ENCODE measurements at places on chromosomes 5 and 9.

GRCh38 chr9:76366275-76366674, 28.0 kb downstream of the RFK start:
- DNase-seq, result no peak

DNA sequence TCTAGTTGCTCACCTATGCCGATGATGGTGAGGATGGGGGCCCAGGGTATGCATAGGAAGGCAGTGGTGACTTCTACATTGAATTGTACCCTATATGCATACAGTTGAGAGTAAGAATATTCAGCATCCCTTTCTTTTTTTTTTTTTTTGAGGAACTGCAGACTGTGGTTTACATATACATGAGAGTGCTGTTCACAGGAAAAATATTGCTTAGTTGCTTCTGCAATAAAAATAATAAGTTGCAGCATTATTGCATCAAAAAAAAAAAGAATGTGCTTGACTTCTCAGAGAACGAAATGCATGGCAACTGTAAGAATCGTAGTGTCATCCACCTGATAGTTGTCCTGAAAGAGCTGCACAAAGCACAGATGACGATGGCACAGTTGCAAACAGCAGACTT, 52.8 kb downstream of the PTCD2 start:
- DNase-seq, result no peak

- no peak for DNase-seq
These were observed 310.2 kb downstream of the PDE4D start for GRCh38 chr5:59583151-59583809.

DNA sequence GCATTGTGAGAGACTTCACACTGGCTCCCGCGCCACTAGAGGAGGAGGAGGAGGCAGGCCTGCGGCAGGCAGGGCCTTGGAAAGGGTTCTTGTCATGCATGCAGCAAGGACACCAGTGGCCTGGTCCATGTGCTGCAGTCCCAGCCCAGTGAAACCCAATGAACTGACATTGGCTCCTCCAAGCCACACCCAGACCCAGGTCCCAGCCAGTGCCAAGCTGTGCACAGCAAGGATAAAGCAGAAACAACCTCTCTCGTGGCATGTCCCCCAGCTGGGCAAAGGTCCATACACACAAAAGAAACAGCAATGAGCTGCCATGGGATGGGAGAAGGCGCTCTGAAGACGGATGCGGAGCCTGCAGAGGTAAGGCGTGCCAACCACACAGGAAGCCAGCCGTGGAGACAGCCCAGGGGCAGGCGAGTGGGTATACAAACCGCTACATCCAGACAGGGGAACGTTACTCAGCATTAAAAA, 89.2 kb downstream of the SEMA4D start:
- DNase-seq, result peak; percentile 61

DNA sequence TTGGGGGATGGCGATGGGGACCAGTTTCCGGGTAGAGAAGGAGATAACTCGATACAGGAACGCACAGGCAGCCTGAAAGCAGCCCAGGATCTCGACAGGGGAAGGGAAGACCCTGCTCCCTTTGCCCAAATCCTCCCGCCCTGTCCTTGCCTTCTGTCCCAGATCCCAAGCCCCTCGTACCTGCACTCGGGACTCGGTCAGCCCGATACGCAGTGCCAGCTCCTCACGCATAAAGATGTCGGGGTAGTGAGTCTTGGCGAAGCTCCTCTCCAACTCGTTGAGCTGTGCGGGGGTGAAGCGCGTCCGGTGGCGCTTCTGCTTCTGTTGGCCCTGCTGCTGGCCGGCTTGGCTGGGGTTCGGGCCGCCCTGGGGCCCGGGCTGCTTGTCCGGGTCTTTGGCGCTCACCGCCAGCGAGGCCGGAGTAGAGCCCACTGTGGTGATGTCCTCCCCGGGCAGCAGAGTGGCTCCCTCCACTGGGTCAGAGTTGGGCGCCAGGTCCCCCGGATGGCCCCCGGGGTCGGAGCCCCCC, 1.8 kb downstream of the OTP start:
- DNase-seq, result no peak

DNA sequence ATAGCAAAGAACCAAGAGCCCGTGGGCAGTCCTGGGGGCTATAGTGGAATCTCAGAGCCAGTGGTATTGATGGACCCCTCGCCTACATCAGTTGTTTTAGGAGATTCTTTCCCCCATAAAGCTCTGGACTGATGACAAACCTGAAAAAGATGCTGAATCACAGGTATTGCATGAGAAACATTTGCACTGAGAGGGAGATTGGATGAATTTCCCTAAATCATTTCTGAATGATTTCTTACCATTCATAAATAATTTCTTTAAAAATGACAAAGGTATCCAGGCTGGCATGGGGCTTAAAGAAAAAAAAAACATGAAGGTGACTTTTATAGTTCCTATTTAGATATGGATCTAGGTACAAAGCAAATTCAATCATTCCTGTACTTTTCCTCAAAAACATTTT, 54.0 kb upstream of the SLIT3 start:
- DNase-seq, result no peak

- no peak for DNase-seq
These were observed 188.8 kb downstream of the MTRR start for GRCh38 chr5:8057769-8058168.

GRCh38 chr9:94632737-94633136, 6.6 kb downstream of the FBP1 start:
- DNase-seq, result no peak

- DNase-seq, result no peak
These were observed 19.8 kb downstream of the SLC31A1 start for GRCh38 chr9:113241161-113241560.

- DNase-seq, result no peak
These were observed 2.2 kb downstream of the UNC5A start for GRCh38 chr5:176812269-176813259.

DNA sequence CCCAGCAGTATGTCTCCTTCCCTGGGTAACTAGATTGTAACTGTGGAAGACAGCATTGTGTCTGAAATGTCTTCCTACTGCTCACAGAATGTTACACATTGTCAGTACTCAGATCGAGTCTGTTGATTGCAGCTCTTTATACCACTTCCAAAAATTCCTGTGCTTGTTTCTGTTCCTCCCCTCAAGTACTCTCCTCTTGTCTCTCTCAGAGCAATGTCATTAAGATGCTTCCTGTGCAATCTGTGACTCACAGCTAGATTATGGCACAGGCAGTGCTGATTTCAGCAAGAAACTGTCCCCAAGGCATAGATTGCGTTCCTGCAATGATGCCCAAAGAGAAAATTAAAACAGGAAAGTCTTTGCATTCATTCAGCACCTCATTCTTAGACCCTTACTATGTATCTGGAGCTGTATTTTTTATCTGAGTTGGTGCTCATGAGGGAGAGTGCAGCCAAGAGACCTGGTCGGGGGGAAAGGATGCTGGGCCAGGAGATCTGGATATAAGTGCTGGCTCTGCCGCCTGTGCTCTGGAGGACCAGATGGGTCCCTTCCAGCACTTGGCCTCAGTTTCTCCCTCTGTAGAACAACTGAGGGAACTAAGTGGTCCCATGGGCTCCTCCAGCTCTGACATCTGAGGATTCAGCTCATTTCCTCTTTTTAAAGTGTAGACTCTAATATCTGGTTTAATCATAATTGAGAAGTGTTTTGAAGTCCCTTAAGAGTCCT, 40.8 kb upstream of the GNPDA1 start:
- no peak for DNase-seq

DNA sequence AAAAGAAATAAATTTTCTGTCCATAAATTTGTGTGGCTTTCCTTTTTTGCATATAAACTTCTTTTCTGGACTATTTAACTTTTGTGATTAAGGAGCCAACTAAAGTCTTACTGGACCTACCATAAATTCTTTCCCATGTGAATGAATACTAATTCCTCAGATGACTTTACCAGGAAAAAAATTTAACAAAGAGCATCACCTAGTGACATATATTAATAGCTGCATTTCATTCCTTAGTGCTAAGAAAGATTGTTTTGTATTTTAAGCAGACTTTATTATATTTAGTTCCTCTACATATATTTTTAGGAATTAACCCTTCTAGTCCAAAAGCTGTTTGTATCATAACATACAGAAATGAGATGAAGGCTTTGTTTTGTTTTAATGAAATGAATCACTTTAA, 64.4 kb downstream of the C9orf85 start:
- DNase-seq, result no peak

DNA sequence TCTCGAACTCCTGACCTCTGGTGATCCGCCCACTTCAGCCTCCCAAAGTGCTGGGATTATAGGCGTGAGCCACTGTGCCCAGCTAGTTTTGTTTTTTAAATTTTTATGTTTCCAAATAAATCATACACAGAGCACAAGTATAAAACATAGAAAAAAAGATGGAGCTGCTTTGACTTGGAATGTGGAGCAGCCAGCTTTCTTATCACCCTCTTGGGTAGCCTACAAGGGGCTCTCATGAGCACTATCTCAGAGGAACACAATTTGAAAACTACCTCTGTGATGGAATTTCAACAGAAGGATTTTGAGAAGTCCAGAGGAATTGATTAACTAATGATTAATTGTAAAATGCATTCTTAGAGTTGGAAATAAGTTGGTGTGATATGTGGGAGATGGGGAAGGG, 45.9 kb downstream of the NSD1 start:
- no peak for DNase-seq

DNA sequence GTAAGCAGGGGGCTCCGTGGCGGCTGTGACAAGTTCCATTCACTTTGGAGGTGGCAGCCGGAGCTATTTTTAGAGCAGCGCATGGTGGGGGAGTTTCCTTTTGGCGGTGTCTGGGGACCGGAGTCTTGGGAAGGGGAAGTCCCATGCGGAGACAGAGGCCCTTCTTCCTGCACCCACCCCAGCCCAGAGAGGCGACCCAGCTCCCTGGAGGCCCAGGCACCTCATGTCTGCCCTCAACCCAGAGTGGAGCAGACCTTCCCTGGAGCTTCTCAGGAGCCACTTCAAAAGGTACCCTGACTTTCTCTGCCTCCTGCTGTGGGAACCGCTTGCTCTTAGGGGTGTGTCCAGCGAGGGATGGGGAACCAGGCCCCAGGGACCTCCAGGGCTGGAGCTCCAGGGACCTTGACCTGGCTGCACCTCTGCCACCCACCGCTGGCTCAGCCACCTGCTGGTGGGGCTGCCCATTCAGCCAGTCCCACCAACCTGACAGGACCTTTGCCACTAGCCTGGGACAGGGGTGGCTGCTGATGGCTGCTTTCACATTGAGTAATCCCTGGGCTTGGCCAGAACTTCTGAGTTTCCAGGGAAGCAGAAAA, 34.1 kb downstream of the NEK6 start:
- DNase-seq, result peak; percentile 24

- no peak for DNase-seq
These were observed 557.6 kb downstream of the CETN3 start for GRCh38 chr5:89851911-89852310.

DNA sequence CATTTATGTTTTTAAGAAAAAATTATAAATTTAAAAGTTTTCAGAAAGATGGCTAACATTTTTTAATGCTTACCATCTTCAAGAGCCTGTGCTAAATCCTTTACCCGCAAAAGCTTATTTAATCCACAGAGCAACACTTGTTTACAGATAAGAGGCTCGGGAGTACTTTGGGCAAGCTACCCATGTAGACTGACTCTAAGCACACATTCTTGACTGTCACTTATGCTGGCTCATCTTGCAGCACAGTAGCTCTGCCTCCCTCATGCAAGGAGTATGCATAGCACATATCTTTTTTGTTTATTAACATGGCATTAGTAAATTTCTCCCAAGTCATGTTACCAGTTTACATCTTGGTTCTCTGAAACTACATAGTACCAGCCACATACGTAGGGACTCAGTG, 14.7 kb downstream of the SH3RF2 start:
- DNase-seq, result no peak

GRCh38 chr5:59206132-59206581, 623.3 kb downstream of the RAB3C start:
- DNase-seq, result no peak

DNA sequence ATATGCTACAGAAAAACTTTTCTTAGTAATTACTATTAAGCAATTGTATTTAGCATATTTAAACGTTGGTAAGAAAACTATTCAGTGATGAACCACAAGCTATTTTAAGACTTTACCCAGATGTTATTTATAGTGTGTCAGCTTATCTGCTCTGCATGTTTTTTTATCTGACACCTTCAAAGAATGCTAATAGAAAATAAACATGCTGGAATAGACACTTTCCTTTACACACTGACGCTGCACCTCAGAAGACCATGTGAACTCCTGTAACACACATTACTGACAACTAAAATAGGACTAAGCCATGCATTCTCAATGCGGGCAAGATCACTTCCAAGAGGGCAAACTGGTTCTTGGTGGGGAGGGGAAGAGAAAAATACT, 38.3 kb downstream of the FNIP1 start:
- DNase-seq, result no peak

GRCh38 chr9:131366761-131367401, 27.0 kb upstream of the PRRC2B start:
- no peak for DNase-seq

DNA sequence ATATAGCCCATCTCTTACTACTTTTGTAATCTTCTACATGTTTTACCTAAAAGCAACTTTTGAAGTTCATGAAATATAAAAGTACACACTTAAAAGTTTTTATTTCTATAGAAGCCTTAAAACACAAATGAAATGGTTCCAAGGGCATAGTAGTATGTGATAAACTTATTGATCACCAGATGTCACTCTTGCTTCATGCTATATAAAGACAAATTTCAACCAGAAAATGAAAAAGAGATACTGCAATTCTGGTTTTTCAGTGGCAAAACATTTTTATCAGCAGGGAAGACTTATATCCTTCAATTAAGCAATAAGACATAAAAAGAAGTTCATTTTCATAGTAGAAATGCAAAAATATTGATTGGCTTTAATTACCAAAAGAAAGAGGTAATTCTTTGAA, 69.4 kb upstream of the FBXL17 start:
- DNase-seq, result no peak

DNA sequence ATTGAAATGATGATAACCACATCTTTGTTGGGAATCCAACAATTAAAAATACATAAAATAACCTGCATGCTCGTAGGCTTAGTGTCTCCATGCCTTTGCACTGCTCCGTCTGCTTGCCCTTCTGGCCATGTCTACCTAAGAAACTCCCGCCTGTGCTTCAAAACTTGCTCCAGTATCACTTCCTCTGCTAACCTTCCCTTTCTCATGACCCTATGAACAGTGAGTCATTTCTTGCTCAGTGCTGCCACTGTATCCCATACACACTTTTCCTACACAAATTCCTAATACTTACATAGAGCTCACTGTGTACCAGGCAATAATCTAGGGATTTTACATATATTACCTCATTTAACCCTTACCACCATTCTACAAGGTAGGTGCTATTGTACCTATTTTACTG, 33.5 kb downstream of the TMEM245 start:
- DNase-seq, result no peak

GRCh38 chr9:112997236-112997941, 14.6 kb downstream of the ZNF883 start:
- DNase-seq, result no peak

GRCh38 chr5:159130871-159131270, 31.2 kb upstream of the EBF1 start:
- no peak for DNase-seq

GRCh38 chr9:127124792-127125191, 2.4 kb upstream of the ANGPTL2 start:
- no peak for DNase-seq

- DNase-seq, result no peak
These were observed 4.7 kb upstream of the TNFSF8 start for GRCh38 chr9:114935119-114935518.

Measured in stimulated activated CD4-positive, alpha-beta T cell treated with anti-CD3 and anti-CD28 coated beads, Interleukin-1b, Interleukin-23, amount 100 ng/mL, for 48 hours (primary cell).